ENCODE measurements at places on chromosomes 16 and 17. TPM values are rescaled to one million over a fixed set of nuclear protein-coding genes. Genes with fewer than 3 reads are reported as not detected.

ENPP7 gene
- not detected for total RNA-seq

DNA sequence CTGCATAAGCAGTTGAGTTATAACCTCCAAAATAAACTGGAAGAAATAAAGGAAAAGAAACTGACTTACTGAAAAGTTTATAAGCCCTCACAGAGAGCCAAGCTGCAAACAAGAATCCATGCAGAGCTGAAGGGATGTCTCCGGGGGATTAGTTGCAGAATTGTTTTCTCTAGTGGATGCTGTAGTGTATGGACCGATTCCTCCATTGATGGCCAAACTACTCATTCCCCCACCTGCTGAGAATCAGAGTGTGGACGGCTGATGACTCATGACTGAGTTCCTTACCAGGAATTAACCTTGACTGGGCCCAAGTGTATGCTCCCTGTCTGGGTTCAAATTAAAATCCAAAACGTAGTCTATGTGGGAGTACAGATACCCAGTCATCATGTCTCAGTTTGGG, 93.9 kb upstream of the CDH8 start:
- no peaks in the 10 kb centered on the region for H3K27me3 ChIP-seq
- H3K36me3 ChIP-seq = no peaks in the 10 kb centered on the region
- no peaks in the 10 kb centered on the region for H3K4me1 ChIP-seq
- no peak overlapping the region for H3K27ac ChIP-seq
- DNase-seq = no peak
- H3K4me3 ChIP-seq = no peak overlapping the region

ADAD2 gene
- total RNA-seq = 0.83 TPM

GRCh38 chr17:21077281-21077680, 34.5 kb upstream of the USP22 start:
- no peak overlapping the region for H3K4me3 ChIP-seq
- no peaks in the 10 kb centered on the region for H3K27me3 ChIP-seq
- H3K27ac ChIP-seq = no peak overlapping the region
- no peaks in the 10 kb centered on the region for H3K36me3 ChIP-seq
- H3K4me1 ChIP-seq = peaks cover 16% of the 10 kb centered on the region

DNA sequence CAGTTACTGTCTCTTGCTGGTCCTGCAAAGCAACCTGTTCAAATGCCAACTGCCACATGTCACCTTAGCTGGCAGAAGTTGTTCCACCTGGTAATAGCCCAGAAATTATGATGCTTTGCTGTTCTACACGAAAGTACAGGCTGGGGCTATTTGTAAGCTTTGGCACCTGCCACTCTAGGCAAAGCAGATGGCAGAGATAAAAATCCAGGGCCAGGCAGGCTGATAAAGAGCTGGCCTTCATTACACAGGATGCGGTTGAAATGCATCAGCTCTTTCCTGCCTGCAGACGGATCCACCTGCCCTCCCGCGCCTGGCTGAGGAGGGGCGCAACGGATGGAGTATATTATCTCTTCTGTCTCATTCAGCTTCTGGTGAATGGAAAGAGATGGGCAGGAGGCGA, 29.3 kb upstream of the KDM8 start:
- no peak for DNase-seq
- no peaks in the 10 kb centered on the region for H3K27me3 ChIP-seq
- H3K4me1 ChIP-seq = no peaks in the 10 kb centered on the region
- H3K4me3 ChIP-seq = no peak overlapping the region
